ENCODE measurements at places on chromosomes 4 and X.
A peak's percentile ranks its signal among the peaks of the same experiment; 100 is the strongest.

GRCh38 chr4:2142630-2143427 lies 83.7 kb downstream of the NAT8L start:
- no peak for DNase-seq

GRCh38 chr4:15238720-15239119 lies 189.1 kb upstream of the C1QTNF7 start:
- DNase-seq = peak; percentile 60

DNA sequence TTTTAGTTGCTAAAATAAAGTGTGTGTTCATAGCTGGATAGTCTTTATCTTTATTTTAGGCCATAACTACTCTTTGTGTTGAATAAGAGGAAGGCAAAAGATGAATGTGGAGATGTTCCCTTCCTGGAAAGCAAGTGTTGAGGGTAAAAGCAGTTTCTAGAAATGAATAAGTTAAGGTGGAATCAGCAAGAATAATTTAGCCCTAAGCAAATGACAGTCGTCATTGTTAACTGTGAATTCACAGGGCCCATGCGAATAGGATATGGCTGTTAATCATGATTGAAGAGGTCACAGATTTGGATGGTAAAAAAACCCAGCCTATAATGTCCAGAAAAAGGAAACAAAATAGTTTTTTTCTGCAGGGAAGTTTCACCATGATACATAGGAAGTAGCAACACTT lies 167.8 kb upstream of the PPP3CA start:
- no peak for DNase-seq

- DNase-seq = no peak
Observed at GRCh38 chr4:76755756-76756155, 142.2 kb downstream of the SOWAHB start.

- DNase-seq = peak; percentile 45
Observed at GRCh38 chr4:136818811-136819330, 713.4 kb downstream of the PCDH18 start.

DNA sequence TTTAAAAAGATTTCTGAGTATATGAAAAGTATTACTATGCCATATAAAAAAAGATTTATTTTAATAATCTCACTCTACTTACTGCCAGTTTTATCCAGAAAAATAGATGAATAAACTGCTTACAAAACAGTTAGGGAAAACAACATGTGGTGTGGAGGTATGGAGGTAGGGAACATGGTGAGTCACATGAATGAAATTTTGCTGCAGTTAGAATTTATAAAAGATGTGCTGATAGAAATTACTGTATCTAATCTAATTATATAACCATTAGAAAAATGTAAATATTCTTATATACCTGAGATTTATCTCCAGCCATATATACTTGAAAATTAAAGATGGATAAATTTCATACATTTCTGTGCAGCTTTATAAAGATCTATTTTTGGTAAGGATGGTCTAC lies 184.0 kb upstream of the ANK2 start:
- peak; percentile 36 for DNase-seq

DNA sequence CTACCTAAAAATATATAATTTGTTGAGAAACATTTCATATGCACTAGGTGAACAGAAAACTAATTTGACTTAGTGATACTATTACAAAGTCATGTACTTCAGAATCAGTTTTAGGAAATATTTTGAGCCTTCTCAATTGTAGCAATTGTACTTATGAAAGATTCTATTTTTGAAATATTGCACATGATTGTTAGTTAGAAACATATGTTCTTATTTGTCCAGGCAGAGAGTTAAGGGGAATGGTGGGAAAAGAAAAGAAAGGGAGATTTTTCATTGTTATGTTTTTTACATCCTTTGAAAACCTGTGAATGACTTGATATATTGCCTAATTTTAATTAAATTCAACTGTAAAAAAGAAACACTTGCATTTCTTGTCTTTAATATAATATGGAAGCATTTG lies 66.0 kb downstream of the GLRB start:
- DNase-seq = no peak

DNA sequence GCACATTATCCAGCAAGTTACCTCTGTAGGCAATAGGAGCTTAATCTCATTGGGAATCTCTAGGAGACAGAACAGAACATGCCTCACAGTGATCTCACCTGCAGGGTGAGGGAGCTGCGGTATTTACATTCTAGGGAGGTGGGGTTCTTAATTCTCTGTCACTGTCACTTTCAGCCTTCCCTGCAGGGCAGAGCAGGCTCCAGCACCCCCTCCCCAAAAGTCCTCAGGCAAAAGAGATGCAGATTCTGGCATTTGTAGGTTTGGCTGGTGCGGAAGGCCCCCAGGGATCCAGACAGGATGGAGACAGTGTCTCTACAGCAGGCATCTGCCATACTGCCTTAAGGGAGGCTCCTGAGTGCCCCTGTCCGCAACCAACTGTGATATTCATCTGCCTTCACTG lies 166.4 kb upstream of the ATP6AP2 start:
- no peak for DNase-seq

DNA sequence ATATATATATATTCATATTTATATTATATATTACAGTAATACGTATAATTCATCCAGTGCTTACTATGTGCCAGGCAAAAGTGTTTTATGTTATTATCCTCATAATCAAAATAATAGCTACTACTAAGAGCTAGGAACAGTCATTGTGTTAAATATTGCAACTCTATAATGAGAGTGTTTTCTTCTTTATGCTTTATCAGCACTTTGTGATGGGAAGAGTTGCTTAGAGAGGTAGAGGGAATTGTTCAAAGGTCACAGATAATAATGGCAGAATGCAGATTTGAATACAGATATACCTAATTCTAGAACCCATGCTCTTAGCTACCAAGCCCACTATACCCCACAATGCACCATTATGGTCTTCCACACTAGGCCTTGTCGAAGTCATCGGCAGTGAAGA lies 318.8 kb upstream of the PPARGC1A start:
- no peak for DNase-seq

GRCh38 chr4:134043266-134043665 lies 158.3 kb downstream of the PABPC4L start:
- DNase-seq = no peak

GRCh38 chr4:184641022-184641421 lies 8.2 kb downstream of the CASP3 start:
- no peak for DNase-seq

DNA sequence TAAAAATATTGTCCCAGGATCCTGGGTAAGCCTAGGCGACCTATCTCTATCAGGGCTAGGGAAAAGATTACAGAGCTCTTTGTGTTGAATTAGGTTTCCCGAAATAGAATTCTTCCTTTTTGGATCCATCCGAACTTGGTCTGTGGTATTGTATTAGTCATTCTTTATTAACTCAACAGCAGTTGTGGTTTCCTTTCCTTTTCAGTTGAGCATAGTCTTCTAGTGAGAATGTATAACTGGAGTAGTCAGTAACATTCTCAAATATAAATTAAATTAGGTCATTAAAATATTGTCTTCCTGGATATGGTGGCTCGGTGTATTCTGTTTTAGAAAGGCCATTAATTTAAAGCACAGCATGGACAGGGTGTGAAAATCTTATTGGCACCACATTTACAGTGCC lies 520.4 kb downstream of the NLGN4X start:
- DNase-seq = no peak

DNA sequence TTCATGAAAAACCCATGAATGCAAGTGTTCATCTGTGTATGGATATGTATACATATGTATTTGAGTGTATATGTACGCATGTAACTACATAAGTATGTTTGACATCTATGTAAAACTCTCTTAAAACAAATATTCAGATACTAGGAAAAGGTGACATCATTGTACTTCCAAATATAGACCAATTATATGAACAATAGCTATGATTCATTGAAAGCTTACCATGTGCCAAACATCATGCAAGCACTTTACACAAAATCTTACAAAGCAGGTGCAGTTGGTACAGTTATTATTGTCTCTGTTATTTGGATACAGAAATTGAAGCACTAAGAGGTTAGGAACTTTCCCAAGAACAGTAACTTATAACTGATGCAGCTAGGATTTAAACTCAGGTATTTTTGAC lies 21.4 kb downstream of the MAGEB17 start:
- peak; percentile 46 for DNase-seq

DNA sequence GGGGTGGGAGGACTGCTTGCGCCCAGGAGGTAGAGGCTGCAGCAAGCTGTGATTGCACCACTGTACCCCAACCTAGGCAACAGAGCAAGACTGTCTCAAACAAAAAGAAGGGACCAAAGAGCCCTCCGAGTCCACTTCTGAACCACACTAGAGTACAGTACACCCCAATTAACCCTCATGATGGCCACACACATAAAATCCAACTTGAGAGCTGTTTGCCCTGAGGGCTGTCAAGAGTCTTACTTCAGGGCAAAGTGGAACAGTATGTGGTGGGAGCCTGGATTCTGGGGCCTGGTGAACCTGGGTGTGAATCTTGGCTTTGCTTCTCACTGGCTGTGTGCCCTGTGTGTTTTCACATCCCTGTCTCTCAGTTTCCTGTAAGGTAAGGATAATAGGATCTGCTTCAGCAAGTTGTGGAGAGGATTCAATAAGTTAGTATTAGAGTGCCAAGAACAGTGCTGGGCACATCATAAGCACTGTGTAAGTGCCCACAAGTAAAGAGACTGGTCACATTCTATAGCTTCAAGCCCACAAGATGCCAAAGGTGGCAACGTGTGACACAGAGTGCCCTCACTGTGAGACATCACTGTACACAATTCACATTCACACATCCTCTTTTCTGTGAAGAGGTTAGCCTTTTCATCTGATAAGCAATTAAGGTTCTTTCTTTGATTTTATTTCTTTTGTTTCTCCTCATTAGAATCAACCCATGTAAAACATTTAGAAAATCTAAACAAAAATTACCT lies 52.1 kb downstream of the LEF1 start:
- DNase-seq = no peak

- DNase-seq = peak; percentile 89
Observed at GRCh38 chr4:168449719-168450452, 30.4 kb downstream of the DDX60L start.

GRCh38 chr4:56244681-56245080 lies 142.6 kb downstream of the AASDH start:
- DNase-seq = no peak

DNA sequence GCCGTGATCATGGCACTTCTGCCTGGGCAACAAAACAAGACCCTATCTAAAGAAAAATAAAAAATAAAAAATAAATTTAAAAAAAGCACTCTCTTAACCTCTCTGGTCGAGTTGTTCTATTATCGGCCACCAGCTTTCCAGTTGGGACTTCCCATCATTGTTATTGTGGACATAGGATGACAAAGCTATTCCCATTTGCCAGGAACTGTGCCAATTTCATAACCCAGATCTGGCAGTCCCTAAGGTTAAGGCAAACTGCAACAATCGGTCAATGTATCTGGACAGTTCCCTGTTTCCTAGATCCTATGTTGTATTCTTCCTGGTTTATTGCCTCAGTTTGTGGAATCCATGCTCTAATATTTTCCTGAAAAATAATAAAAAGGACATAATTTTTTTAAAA lies 17.8 kb upstream of the ANXA5 start:
- no peak for DNase-seq

GRCh38 chrX:112536544-112536943 lies 143.2 kb downstream of the LHFPL1 start:
- no peak for DNase-seq

DNA sequence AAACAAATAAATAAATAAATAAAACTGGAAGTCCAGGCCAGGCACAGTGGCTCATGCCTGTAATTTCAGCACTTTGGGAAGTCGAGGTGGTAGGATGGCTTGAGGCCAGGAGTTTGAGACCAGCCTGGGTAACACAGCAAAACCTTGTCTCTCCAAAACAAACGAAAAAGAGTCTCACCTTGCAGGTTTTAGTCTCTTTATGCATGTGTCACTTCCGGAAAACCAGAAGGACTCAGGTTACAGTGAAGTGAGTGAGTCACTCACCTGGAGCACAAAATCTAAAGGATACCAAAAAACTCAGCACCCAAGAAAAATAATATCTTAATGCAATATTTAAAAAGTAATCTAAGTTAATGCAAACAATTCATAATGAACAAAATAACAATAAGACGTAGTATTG lies 20.1 kb upstream of the SLC34A2 start:
- DNase-seq = no peak

GRCh38 chrX:10112510-10112909 lies 44.3 kb upstream of the CLCN4 start:
- DNase-seq = no peak

- no peak for DNase-seq
Observed at GRCh38 chrX:153864101-153864500, 21.9 kb downstream of the L1CAM start.

- peak; percentile 57 for DNase-seq
Observed at GRCh38 chr4:88706574-88706973, 8.9 kb upstream of the NAP1L5 start.

GRCh38 chrX:154051201-154051810 lies 31.6 kb upstream of the IRAK1 start:
- peak; percentile 69 for DNase-seq

- peak; percentile 89 for DNase-seq
Observed at GRCh38 chr4:1011022-1011665, at the start of gene FGFRL1. FGFRL1 (plus strand) TSS chr4:1011626; CDS start chr4:1012486, 860 bp downstream.

- DNase-seq = peak; percentile 0
Observed at GRCh38 chrX:114675365-114675764, 91.5 kb downstream of the HTR2C start.

GRCh38 chrX:47187106-47187677 lies 6.4 kb upstream of the UBA1 start:
- DNase-seq = peak; percentile 15

DNA sequence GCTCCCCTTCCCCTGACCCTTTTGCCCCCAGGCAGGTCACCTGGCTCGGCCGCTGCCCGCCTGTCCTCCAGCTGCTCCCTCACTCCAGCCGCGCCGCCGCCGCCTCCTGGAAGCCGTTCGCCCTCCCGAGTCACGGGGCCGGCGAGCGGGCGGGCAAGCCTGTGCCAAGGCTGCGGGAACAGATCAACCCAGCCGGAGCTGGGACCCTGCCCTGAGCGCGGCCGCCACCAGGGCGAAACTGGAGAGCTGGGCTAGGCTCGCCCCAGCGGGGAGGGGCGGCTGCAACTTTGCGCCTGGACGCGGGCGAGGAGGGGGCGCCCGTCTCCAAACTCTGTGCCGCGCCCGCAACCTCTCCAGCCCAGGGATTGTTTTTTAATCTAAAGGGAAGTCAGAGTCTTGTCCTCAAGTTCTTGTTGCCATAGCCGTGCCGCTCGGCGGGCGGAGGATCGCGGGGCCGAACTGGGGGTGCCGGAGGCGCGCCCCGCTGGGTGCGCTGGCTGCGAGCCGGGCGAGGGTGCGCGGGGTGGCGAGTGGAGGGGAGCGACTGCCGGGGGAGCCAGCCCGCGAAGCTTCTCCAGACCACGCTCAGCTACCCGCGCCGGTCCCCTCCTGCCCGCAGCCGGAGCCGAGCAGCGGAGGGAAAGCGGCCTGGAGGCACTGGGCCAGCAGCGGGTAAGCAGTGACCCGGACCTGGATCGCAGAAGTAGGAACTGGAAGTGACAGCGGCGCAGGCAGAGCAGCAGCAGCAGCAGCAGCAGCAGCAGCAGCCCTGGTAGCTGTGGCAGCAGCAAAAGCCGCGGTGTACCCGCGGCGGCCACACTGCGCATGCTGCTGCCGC lies 13.4 kb downstream of the ARHGEF6 start:
- peak; percentile 66 for DNase-seq

- no peak for DNase-seq
Observed at GRCh38 chr4:74714611-74715130, 79.7 kb downstream of the BTC start.

GRCh38 chrX:20521222-20521621 lies 254.5 kb upstream of the RPS6KA3 start:
- DNase-seq = peak; percentile 64
